Activated T-cell treated with anti-CD3 and anti-CD28 coated beads for 4 hours (primary cell): ENCODE measurements at places on chromosomes 7 and 10.

DNA sequence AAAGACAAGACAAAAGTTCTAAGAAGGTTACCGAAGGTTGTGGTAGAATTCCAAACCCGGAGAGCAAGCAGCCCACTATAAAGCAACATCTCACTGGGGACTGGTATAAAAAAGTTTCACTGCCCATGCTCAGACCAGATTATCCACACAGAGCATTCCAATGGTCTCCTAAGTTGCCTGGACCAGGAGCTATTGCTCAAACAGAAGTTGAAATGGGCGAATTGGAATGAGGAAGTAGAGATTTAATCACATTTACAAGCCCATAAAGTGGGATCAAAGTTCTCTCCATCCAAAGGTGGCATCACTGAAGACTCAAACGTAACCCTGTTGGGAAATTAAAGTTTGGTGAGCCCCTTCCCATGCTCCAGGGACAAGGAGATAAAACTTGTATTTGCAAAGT, 19.8 kb downstream of the OR2F1 start:
- no peak for DNase-seq

- DNase-seq = no peak
Observed at GRCh38 chr7:50807026-50807730, 24.5 kb upstream of the GRB10 start.

GRCh38 chr10:97923057-97923456, 73.4 kb downstream of the GOLGA7B start:
- no peak for DNase-seq

GRCh38 chr7:114051871-114052331, 133.1 kb upstream of the PPP1R3A start:
- DNase-seq = no peak

DNA sequence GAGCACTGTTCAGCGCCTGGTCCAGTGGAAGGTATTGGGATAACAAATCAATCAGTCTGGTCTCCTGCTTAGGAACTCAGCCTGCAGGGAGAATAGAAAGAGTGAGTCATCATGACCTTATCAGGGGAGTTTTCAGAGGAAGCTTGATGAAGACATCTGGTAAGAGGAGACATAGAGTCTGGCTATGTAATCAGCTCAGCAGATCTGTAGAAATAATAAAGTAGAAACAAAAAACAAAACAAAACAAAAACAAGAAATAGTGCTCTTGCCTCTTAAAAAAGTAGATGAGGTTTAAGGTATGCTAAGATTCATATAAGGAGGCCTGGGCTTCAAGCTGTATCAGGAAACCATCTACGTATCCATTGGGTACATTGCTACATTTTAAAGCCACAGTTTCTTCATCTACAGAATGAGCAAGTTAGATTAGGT, 14.4 kb downstream of the TAS2R41 start:
- no peak for DNase-seq

- no peak for DNase-seq
Observed at GRCh38 chr7:119594956-119595355, 678.0 kb upstream of the KCND2 start.

DNA sequence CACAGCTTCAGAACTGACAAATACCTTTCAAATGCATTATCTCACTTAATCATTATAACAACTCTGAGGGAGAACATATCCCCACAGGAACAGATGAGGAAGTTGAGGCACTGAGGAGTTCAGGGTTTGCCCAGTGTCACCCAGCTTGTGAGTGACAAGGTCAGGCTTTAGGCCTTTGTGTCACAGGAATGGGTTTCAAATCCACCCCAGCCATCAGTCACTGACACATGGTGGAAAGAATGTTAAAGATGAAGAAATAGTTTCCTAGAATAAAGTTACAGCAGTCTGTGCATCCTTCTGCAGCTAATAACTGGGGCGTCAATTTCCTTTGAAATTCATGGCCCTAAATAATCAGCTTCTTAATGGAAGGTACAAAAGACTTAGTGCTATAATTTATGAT, 37.8 kb downstream of the SGCE start:
- DNase-seq = no peak

- DNase-seq = no peak
Observed at GRCh38 chr7:124597509-124597908, 168.1 kb downstream of the GPR37 start.
